GM20000 (cell line): ENCODE measurements at places on chromosomes 1 and 21.
A peak's percentile ranks its signal among the peaks of the same experiment; 100 is the strongest.

DNA sequence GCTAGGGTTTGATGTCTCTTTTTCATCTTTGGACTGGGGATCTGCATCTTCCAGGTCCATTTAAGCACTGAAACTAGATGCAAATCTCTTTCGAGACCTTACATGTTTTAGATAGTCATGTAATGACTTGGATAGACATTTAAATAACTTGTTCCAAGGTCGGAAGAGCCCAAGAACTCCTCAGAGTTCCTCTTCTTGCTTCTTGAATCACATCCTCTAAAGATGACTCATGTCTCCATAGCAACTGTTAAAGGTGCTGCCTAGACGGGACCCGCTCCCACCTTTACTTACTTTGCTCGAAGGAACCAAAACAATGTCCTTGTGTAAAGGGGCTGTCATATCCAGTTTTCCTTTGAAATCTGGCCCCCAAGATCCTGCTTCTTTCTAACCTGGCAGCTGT lies 130.0 kb downstream of the EDEM3 start:
- no peak for DNase-seq

DNA sequence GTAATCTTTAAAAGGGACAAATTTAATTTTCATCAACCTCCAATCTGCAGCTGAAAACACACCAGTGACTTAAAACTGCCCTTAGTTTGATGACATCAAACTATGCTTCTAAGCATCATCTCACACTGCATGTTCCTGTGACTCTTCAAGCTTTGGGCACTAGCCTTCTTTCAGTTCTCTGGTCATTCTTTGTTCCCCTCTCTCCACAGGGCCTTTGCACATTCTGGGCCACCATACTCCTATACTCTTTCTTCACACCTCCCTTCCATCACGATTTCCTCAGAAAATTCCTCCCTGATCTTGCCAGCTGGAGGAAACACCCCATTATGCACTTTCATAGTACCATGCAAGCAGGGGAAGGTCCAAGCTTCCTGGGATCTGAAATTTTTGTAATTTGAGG lies 77.6 kb upstream of the ZNF326 start:
- DNase-seq = no peak

DNA sequence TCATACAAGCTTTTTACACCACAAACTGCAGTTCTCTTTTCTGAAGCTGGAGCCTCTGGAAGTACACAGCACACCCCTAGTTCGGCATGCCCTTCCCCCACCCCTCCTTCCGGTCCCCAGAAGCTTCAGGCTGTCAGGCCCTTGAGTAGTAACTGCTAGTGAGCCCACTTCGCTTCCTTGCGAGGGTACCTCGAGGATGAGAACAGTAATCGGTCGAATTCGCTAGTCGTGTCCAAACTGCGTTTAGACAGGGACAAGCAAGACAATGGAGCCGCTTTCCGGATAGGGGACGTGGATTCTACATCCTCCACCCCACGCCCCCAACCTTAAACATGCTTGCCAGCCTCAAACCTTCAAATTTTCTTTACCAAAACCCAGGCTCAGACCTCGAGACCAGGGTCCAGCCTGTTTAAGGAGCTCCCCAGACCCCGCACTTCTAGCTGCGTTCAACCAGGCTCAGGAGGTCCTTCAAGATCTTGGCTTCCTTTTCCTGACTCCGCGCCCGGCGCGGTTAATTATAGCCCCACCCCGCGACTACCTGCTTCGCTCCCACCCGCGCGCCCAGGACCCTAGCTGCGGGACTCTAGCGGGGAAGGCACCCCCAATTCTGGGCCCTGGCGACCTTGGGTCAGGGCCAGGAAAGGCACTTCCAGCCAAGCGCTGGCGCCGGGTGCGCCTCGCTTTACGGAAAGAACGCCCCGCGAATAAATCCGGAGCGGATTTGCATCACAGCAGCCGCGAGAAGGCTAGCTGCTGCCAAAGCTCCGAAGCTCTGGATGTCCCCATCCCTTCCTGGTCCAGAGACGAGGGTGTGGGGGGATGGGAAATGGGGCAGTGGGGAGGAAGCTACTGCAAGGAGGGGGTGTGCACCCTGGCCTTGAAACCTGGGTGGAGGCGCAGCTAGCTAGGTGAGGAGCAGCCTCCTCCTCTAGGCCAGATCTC lies 8.1 kb upstream of the TSPAN1 start:
- DNase-seq = peak; percentile 41

DNA sequence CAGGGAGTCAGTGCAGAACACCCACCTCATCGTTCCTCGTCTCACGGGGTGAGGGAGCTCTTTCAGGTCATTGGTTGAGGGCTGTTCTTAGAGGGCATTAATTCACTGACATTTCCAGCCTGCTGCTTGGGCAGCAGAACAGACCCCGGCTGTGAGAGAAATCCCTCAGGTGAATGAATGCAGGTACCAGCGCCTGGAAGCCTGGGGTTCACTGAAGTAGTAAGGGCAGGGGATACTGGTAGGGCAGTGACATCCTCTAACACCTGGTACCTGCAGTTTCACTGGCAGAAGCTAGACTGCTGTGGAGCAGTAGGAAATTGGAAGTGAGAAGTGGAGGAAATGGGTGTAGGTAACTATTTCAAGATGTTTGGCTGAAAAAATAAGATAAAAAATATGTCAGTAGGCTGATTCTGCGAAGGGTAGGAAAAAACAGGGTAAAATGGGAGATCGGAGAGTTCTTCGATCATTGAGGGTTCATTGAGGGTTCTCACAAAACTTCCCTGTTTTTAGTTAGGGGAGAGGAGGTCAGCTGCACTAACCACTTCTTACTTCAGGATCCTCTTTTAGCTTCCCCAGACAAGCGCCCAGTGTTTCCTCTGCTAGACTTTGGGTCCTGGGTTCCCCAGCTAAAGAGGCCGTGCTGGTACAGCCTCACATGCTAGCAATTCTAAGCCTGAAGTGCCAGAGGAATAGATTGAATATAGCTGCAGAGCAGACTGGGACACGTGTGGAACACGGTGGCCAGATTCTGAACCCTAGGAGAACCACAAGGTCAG lies 55.2 kb downstream of the RNF220 start:
- no peak for DNase-seq

- no peak for DNase-seq
Observed at GRCh38 chr1:3598051-3598491, 13.2 kb downstream of the MEGF6 start.

- DNase-seq = no peak
Observed at GRCh38 chr1:72568113-72568512, 285.8 kb upstream of the NEGR1 start.

DNA sequence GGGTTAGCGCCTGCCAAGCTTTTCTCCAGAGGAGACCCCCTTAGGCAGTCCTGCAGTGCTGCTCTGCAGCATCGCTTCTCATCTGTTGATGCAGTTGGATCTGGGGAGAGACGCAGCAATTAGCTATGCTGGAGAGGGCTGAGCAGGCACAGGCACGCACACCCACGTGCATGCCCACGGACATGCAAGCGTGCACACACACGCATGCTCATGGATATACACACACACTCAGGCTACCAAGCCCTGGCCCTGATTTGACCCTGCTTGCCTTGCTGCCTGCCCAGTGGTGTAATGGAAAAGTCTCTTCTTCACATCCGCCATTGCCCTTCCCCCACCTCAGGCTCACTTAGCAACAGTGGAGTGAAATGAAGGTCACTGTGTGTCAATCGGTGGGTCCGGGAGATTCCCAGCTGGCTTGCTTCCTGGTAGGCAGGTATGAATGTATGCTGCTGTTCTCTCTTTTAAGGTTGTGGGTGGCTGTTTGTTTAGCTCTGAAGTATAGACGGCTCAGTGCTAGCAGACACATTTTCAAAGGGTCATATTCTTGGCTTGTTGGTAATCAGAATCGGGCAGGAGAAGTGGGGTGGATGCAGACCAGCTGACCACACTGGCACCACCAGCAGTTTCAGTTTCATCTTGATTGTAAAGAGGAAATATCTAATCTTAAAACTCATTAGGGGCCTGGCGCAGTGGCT lies 9.5 kb downstream of the ATP1B1 start:
- peak; percentile 44 for DNase-seq

DNA sequence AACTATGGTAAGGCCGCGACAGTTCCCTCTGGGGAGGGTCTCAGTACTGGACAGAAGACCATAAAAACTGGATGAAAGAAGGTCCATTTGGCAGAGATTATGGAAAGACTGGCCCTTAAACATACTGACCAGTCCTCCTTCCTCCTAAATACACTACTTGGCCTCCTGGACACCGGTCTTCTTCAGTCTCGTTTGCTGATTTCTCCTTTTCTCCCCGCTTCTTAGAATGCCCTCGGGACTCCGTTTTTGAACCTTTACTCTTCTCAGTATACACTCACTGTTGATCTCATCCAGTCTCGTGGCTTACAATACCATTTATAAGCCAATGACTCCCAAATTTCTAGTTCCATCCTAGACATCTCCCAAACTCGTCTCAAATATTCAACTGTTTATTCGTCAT lies 694 bp upstream of the MRPL9 start:
- no peak for DNase-seq

DNA sequence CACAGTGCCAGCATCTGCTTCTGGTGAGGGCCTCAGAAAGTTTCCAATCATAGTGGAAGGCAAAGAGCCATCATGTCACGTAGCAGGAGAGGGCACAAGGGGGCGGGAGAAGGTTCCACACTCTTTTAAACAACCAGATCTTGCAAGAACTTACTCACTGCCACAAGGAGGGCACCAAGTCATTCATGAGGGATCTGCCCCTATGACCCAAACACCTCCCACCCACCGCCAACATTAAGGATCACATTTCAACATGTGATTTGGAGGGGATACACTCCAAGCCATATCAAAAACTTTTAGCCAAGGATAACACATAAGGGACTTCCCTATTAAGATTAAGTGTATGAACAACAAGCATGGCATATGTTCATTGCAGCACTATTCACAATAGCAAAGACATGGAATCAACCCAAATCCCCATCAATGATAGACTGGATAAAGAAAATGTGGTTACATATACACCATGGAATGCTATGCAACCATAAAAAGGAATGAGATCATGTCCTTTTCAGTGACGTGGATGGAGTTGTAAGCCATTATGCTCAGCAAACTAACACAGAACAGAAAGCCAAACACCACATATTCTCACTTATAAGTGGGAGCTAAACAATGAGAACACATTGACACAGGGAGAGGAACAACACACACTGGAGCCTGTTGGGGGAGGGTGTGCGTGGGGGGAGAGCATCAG lies 19.9 kb upstream of the SLC35F3 start:
- DNase-seq = no peak

DNA sequence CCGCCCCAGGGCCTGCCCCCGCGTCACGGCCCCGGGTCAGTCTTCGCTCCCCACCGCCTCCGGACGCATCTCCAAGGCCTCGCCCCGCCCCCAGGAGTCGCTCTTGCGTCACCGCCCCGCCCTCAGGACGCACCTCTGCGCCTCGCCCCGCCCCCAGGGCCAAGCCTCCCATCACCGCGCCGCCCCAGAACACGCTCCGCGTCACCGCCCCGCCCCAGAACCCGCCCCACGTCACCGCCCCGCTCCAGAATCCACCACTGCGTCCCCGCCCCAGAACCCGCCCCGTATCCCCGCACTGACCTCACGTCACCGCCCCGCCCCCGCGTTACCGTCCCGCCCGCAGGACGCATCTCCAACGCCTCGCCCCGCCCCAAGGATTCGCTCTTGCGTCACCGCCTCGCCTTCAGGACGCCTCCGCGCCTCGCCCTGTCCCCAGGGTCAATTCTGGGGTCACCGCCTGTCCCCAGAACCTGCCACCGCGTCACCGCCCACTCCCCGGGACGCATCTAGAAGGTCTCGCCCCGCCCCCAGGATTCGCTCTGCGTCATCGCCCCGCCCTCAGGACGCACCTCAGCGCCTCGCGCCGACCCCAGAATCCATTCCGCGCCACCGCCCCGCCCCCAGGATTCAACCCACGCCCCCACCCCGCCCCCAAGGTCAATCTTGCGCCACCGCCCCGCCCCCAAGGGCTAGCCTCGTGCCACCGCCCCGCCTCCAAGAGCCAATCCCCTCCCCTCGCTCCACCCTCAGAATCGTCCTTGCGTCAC lies 451 bp upstream of the CASP9 start:
- DNase-seq = peak; percentile 97

DNA sequence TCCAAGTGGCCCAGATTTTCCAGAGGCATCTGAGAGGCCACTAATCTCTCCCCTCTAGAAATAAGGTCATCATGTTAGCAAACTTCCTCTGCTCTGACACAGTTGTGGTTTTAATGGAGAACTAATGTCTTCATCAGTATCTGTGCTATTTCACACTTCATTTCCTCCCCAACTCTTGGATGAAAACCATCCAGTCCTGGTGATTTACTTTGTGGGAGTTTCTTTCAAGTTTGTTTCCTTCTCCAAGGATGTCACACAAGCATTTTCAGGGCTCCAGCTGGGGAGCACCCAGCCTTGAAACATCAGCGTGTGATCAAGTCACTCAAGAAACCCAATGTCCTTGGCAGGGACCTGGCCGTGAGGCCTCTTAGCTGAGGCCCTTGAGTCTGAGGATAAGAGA lies 38.8 kb downstream of the TBX15 start:
- no peak for DNase-seq

DNA sequence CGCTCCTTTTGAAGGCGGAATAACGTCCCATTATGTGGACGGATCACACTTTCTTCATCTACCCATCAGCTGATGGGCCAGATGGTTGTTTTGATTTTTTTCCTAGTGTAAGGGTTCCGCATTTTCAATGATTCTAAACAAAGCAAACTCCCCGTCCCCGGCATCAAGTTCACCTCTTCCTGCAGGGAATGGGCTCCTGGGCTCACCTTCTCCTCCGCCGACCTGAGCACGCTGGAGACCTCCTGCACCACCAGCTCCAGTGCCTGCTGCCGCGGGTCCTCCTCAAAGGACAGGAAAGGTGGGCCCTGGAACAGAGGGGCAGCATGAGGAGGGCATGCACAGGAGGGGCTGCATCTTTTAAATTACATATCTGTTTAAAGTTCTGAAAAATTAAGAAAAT lies 11.9 kb downstream of the C2CD2 start:
- no peak for DNase-seq

GRCh38 chr1:208153386-208153785 lies 90.8 kb downstream of the PLXNA2 start:
- DNase-seq = no peak

DNA sequence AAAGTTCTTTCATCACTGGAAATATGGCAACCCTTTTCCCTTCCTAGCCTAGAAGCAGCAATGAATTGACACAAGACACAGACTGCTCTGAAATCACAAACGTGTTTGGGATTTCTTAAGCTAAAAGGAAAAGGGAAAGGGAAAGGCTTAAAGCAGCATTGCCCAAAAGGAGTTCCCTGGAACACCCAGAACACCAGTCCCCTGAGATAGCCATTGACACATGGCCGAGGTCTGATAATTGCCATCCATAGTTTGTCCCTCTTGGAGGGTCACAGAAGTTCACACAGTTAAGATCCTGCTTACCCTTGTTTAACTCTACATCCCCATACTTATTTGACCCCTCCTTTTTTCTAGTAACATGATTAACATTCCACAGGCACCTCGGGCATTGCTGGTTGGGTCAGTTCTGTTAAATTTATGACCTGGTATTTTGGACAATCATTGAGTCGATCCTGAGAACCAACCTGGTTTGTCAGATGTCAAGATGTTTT lies 72.9 kb downstream of the ZNF281 start:
- no peak for DNase-seq

- no peak for DNase-seq
Observed at GRCh38 chr1:244431166-244431565, 20.5 kb downstream of the ADSS2 start.

DNA sequence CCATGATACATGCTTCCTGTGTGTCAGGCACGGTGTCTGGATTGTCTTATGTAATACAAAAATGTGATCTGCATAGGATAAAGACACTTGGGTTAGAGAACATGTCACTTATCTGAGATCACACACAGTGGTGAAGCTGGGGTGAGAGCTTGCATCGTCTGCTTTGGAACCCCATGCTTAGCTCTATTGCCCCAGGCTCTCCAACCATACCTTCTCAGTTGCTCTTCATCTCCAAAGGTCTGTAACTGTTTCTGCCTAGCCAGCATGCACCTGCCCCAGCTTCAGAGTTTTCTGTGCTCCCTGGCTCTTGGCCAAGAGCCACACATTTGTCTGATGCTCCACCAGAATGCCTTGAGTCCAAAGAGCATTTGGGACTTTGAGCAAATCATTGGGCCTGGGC lies 93.9 kb upstream of the COG2 start:
- no peak for DNase-seq
